Esophagus muscularis mucosa (tissue), 4 donors: ENCODE measurements at places on chromosomes 3 and 15. TPM values are rescaled to one million over a fixed set of nuclear protein-coding genes. Genes with fewer than 3 reads are reported as not detected.

DNA sequence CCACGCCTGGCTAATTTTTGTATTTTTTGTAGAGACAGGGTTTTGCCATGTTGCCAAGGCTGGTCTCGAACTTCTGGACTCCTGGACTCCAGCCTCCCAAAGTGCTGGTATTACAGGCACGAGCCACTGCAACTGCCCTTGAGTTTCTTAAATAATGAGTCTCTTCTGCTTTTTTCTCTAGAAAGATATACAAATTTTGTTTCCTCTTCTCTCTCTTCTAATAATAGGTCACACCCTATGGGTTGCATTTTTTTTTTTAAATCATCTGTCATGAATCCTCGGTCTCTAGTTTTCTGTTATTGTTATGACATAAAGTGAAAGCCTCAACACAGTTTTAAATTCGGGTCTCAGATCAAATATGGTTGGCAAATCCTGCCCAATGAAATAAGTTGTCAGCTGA lies 111.2 kb downstream of the IL12A start:
- no peak for DNase-seq

- DNase-seq: no peak
Measured at GRCh38 chr3:160598865-160599264, 33.5 kb upstream of the KPNA4 start.

DNA sequence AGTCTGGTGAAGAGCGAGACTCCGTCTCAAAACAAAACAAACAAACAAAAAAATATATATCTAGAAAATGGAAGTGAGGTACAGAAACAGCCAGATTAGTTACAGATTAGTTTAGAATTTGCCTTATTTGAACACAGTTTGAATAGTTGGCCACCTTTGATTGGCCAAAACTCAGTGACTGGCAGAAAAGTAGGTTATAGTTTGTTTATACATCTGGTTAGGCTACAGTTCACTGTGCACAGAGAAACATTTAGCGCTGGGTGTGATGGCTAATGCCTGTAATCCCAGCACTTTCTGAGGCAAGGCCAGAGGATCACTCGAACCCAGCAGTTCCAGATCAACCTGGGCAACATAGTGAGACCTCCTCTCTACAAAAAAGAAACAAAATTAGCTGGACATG lies 51.7 kb downstream of the LDHAL6B start:
- no peak for DNase-seq

SYNPR gene
- not detected for total RNA-seq
